Keratinocyte (primary cell): ENCODE measurements at places on chromosomes 11 and 22.

DNA sequence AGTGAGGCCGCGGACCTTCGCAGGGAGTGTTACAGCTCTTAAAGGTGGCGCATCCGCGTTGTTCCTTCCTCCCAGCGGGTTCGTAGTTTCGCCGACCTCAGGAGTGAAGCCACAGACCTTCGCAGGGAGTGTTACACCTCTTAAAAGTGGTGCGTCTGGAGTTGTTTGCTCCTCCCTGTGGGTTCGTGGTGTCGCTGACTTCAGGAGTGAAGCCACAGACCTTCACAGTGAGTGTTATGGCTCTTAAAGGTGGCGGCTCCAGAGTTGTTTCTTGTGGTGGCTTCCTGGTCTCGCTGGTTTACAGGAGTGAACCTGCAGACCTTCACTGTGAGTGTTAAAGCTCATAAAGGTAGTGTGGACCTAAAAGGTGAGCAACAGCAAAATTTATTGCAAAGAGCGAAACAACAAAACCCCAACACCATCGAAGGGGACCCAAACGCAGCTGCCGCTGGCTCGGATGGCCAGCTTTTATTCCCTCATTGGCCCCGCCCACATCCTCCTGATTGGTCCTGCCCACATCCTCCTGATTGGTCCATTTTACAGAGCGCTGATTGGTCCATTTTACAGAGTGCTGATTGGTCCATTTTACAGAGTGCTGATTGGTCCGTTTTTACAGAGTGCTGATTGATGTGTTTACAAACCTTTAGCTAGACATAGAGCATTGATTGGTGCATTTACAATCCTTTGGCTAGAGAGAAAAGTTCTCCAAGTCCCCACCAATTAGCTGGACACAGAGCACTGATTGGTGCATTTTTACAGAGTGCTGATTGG is 1.2 kb upstream of the TMEM45B start:
- no peak for DNase-seq

GRCh38 chr11:122645847-122646246 is 9.7 kb upstream of the UBASH3B start:
- DNase-seq: no peak

- no peak for DNase-seq
Measured at GRCh38 chr11:8729837-8730696, 47.5 kb downstream of the RPL27A start.

DNA sequence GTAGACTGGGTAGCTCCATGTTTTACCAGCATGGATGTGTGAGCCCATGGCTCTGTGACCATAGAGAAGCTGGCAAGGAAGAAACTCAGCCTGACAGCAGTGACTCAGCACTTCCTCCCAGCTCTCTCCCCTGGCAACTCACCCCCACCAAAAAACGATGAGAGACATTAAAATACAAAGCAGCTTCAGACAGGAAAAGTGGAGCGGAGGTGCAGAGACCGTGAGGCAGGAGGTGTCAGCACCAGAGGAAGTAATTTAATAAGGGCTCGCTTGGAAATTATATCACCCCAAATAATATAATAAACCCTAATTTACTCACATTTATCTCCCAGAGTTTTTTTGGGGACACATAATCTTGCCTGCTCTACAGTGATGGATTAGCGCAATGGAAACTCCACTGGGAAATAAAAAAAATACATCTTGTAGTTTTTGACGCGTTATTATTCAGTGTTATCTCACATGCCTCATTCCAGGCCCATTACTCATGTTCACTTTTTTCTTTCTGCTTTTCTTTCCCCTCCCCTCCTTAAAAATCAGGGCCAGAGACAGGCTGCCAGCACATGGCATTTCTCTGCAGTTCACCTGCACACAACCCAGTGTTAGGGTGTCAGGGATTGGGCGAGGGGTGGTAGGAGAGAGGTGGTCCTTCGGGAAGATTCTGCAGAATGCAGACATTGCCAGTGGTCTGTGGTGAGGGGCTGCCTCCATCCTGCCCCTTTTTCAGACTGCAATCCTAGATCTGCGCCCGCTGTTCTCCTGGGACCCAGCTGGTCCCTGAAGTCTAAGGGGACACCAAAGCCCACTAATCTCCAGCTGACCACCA is 170.8 kb downstream of the BUD13 start:
- DNase-seq: no peak

DNA sequence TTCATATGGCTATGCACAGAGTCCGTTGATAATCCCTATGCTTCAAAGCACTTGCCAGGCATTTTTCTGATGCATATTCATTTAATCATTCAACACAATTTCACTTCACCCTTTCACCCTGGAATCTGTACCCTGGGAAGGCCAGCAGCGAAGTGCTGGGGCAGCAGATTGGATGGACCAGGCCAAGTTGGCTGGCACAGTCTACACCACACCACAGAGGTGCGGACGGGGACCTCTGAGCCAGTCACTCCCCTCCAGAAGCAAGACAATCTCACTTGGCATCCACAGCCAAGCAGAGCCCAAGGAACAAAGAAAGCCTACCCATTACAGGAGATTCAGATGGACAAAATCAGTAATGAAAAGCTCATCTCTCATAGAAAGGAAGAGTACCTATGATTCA is 130.2 kb downstream of the GALNT18 start:
- no peak for DNase-seq

GRCh38 chr22:50325444-50326224 is 1.2 kb downstream of the DENND6B start:
- DNase-seq: no peak

- DNase-seq: no peak
Measured at GRCh38 chr22:48444320-48445112, 1383.2 kb downstream of the BRD1 start.

GRCh38 chr11:107716884-107717532 is 5.2 kb upstream of the SLN start:
- no peak for DNase-seq

DNA sequence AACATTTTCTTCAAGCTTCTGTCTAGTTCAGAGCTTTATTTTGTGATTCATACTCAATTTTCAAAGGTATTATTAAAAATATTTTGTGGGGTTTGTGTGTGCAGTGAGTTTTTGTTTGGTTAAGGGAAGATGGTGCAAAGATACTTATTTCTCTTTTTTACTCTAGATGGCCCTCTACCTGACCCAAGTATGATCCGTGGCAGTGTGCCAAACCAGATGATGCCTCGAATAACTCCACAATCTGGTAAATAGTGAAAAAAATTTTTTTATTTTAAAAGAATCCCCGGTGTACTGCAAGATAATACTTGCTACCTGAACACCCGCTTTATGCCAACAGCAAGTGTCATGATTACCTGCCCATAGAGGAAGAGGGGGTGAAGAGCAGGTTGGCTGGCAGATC is 54.2 kb downstream of the EP300 start:
- DNase-seq: no peak

- DNase-seq: no peak
Measured at GRCh38 chr11:65981101-65981740, 19.7 kb downstream of the SART1 start.

DNA sequence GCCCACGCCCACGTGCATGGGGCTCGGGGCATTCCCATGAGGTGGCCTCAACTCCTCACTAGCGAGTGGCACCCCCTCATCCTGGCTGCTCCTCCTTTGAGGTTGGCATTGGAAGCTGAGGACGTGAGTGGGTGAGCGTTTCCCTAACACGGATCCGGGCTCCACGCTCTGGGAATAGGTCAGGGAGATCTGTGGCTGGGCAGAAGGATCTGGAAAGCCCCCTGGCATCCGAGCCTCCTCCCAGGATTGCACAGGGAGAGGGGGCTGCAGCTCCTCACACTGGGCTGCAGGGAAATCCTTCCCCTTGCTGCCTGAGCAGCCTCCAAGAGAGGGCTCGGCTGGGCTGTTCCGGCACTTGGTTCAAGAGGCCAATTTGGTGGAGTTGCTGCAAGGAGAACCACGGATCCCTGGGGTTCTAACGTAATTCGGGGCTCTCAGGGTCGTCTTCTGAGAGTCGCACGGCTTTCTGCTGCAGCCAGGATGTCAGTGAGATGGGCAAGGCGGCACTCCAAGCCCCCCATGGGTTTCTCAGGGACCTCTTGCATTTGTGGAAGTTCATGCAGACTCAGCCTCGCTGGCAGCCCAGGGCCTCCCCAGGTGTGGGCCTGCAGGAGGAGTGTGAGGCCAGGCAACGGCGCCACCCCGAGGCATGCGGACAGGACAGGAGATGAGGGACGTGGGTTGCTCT is 1119.0 kb downstream of the BRD1 start:
- DNase-seq: no peak

DNA sequence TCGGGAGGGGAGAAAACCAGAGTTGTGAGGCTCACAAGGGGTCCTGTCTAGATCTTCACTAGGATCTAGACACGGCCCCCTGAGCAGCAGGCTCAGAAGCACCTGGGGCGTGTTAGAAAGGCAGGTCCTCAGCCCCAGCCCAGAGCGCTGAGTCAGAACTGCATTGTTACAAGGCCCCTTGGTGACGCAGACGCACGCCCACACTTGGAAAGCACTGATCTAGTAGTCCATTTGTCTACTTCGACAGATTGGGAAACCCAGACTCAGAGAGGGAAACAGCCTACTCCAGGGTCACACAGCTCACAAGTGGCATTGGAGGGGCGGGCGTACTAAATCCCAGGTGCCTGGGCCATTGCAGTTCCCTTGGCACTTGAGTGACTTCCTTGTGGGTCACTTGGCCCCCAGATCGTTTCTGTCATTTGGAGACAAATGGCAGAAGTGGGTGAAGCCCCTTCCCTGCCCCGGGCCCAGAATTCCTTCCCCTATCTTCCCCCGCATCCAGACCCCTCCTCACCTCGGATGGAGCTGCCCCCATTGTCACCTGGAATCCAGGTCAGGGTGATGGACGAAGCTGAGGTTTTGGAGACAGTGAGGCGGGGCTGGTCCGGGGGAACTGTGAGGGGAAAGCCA is 110.8 kb downstream of the CEP164 start:
- no peak for DNase-seq

GRCh38 chr11:93689240-93689639 is 27.8 kb downstream of the CEP295 start:
- DNase-seq: no peak

DNA sequence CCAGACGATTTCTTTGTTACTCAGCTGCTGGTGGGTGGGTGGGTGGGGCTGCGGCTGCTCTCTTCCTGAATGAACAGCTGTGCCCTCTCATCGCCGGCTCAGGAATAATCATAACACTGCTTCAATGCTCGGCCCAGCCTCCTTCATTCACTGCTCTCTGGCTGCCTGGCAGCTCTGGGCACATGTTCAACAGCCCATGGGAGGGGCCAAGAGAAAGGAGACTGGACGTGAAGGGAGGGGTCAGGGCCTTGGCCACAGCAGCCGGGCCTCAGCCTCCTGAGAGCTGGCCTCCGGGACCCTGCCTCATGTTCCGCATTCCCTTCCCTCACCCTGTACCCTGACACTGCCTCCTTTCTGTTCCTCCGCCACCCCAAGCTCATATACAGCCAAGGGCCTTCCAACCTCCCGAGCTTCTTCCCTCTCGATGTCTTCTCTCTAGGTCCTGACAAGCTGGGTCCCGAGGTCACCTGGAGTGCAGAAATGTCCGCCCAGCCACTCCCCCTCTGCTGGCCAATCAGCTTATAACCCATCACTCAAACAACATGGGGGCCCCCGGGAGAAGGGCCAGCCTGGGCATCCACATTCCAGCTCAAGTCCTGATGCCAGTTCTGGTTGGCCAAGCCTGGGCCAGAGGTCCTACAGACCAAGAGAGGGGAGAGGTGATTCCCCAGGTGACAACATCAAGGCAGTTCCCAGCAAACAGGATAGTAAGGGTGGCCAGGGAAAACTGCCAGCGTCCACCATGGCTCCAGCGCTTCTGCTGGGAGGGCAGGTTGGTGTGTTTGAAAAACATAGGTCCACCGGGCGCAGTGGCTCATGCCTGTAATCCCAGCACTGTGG is 3.2 kb upstream of the CSDC2 start:
- no peak for DNase-seq

- no peak for DNase-seq
Measured at GRCh38 chr11:14748090-14748489, 104.5 kb downstream of the PDE3B start.

DNA sequence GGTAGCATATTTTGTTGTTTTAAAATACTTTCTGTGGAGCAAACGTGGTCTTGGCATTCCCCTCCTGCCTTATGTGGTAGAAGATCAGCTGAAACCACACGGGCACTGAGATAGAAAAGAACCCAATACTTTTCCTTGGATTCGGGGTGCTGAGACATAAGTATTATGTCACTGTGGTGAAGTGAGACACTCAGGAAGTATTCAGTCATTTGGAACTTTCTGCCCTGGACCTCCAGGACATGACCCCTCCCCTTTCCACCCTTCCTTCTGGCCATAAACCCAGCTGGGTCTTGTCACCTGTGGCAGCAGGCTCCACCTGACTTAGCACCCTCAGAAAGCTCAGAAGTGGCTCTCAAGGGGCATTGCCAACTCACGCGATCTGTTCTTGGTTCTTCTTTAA is 123.4 kb downstream of the SWAP70 start:
- DNase-seq: no peak

GRCh38 chr22:34973926-34974325 is 92.0 kb upstream of the ISX start:
- no peak for DNase-seq

GRCh38 chr11:2287091-2287490 is 14.6 kb downstream of the C11orf21 start:
- DNase-seq: no peak

- DNase-seq: no peak
Measured at GRCh38 chr11:34148504-34149165, 43.2 kb downstream of the NAT10 start.

DNA sequence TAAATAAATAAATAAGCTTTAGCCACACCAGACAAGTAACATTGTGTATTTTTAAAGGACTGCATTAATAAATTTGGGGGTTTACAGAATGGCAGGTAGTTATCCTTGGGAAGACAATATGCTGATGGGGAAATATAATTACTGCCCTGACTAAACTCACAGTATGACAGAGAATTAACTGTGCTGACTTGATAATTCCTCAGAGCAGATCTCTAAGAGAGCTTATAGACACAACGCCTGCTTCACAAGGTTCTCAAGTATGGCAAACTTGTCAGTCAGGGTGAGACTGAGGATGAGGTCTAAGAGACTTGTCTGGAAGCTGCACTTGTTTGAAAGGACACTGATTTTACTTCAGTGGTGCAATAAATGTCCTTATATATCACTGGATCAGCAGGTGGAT is 3.3 kb downstream of the OR51B4 start:
- DNase-seq: no peak

- DNase-seq: no peak
Measured at GRCh38 chr22:26429458-26430286, 612 bp downstream of the ASPHD2 start.

- no peak for DNase-seq
Measured at GRCh38 chr11:115290893-115291292, 213.3 kb downstream of the CADM1 start.

GRCh38 chr22:39115977-39116621 is 19.1 kb downstream of the APOBEC3H start:
- no peak for DNase-seq

GRCh38 chr11:116263019-116263418 is 509.8 kb downstream of the BUD13 start:
- no peak for DNase-seq
